Right ventricle myocardium inferior (tissue), 1 donor: ENCODE measurements at places on chromosomes 1 and 21. TPM values are rescaled to one million over a fixed set of nuclear protein-coding genes. Genes with fewer than 3 reads are reported as not detected.

DNA sequence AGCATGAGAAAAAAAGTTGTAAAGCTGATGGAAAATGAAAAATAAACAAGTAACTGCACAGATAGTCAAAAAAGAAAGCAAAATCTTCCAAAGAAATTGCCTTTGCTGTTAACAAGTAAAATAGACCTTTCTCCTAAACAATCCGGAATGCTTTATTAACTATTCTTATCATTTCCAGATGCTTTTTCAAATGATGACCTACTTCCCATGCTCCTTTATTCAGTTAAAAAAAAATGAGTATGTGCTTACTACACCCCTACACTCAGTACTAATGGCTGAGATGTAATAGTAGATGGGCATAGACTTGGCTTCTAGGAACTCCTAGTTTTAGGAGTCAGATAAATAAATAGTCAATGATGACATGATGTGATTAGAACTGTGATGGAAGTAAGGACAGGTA is 108.5 kb downstream of the NIBAN1 start:
- DNase-seq = no peak

GRCh38 chr1:248847181-248847955 is 9.3 kb downstream of the ZNF672 start:
- no peak for DNase-seq

DNA sequence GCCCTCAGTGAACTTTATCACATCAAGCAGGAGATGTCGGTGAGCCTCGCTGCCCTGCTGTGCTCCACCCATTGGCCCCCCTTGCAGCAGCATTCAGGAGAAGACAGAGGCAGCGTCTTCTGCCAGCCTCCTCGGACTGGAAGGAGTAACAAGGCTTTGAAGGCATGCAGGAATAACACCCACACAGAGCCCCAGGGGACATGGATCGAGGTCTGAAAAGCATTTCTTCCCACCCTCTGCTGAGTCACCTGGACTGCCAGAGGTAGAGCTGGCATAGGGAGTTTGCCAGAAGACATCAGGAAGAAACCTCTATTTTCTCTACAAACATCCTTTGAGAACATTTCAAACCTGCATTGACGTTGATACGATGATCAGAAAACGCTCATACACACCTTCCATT is 42.9 kb downstream of the COL18A1 start:
- DNase-seq = peak; percentile 22

GRCh38 chr21:37580666-37581065 is 214.1 kb downstream of the DYRK1A start:
- DNase-seq = no peak

GRCh38 chr1:228875741-228876140 is 140.5 kb downstream of the RHOU start:
- no peak for DNase-seq

Gene ANGPTL1
- total RNA-seq = 11.5 TPM

DNA sequence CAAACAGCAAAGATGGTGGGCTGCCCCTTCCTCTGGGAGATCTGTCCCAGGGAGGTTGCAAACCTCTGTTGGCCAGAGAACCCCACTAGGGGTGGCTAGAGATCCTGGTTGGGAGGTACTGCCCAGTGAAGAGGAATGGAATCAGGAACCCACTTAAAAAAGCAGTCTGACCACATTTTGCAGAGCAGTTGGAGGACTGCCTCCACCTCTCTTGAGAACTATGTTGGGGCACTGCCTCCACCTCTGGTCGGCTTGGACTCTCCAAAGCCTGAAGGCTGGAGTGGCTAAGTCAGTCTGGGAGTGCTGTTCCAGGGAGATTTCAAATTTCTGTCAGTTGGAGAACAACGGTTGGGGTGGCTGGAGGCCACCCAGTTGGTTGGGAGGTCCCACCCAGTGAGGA is 58.6 kb downstream of the TNFSF4 start:
- no peak for DNase-seq
